Kidney (tissue), 22 donors: ENCODE measurements at places on chromosomes 11 and 22.

DNA sequence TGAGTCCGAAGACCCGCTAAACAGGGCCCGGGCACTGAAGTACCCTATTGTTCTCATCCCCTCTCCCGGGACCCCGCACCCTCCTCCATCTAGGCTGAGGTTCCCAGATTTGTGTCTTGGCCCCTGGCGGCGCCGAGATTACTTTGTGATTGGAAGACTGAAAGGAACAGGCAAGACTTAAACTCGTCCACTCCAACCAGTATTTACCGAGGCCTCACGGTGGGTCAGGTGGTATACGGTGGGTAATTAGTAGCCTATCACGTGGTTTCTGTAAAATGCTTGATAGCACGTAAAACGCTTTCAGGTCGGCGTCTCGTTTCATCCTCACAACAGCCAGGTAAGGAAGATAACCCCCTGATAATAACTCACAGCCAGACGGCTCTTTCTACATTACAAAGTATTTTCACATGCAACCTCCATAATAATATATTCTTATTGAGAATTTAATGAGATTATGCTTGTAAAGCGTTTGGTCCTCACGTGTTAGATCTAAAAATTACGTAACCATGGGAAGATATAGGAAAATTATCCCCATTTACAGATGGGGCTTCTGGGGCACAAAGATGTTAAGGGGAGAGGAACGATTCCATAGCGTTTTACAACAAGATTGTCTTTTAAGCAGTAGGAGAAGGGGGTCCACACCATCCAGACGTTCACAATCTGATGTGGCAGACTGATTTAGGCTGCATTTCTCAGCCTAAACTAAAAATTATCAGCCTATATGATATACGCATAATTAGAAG is 642 bp upstream of the PIK3C2A start:
- peak; percentile 89 for DNase-seq

DNA sequence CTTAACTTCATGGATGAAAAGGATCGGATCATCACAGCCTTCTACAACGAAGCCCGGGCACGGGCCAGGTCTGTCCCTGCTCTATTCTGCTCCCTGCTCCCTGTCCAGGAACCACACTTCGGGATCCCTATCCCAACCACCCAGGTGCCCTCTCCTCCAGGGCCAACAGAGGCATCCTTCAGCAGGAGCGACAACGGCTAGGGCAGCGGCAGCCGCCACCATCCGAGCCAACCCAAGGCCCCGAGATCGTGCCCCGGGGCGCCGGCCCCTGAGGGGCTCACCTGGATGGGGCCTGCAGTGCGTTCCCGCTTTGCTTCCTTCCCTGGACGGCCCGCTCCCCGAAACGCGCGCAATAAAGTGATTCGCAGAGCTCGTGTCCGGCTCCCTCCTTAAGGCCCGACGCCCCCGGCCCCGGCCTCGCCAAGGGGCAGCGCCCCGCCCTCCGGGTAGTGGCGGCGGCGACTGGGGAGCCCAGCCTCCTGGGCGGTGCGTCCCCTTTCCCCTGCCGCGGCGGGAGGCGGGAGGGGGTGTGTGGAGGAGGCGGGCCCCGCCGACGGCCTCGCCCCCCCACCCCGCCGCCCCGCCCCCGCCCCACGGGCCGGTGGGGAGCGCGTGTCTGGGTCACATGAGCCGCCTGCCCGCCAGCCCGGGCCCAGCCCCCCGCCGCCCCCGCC is at the start of gene VEGFB:
TSS of gene VEGFB (plus strand) at position 672 of the 674 bp plus-strand sequence. CDS start 250 bp downstream, outside the sequence.
- peak; percentile 84 for DNase-seq

GRCh38 chr22:20979940-20980453 is 2.1 kb upstream of the LZTR1 start:
- DNase-seq: peak; percentile 75

DNA sequence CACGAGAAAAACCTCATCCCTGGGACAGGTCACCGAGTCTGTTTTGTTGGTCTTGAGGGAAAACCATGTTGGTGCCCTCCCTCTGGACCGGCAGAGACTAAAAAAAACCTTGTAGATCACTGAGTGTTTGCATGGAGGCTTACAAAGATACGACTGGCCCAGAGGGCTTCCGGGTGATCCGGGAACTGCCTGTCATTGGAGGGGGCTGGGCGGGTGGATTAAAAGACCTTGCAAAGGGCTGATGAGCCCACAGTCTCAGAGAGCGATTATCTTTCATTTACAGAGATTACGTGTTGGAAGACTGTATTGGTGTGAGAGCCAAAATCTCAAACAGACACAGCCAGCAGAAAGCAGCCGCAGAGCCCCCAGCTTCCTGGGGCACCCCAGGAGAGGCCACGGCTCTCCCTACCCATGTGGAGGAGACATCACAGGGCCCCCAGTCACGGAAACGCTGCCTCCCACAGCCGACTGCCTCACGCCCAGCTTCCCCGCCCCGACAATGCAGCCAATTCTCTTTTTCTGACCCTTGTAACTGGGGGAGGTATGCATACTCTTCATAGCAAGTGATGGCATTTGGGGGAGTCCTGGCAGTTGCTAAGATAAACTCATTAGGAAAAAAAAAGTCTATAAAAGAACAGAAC is 426.4 kb downstream of the CTTN start:
- no peak for DNase-seq

- no peak for DNase-seq
Measured at GRCh38 chr22:33659448-33659847, 260.8 kb downstream of the LARGE1 start.

GRCh38 chr11:122632181-122632824 is 23.2 kb upstream of the UBASH3B start:
- no peak for DNase-seq

GRCh38 chr22:36955691-36956090 is 42.3 kb downstream of the CSF2RB start:
- no peak for DNase-seq

DNA sequence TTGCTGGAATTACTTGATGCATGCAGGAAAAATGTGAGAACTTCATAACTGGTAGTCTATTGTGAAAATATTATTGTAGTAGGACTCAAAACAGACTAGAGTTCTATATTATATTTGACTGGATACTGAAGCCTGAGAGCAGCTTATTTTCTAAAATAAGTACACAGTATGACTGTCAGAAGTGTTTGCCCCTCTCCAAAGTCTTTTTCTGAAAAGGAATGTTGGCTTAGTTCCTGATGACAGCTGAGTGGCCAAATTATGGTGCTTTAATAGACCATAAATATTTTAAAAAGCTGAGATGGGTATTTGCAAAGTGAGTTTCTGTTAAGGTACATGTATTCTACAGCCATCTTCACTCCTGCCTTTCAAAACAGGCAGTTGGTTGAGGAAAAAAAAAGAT is 13.1 kb downstream of the ZBED5 start:
- DNase-seq: no peak

DNA sequence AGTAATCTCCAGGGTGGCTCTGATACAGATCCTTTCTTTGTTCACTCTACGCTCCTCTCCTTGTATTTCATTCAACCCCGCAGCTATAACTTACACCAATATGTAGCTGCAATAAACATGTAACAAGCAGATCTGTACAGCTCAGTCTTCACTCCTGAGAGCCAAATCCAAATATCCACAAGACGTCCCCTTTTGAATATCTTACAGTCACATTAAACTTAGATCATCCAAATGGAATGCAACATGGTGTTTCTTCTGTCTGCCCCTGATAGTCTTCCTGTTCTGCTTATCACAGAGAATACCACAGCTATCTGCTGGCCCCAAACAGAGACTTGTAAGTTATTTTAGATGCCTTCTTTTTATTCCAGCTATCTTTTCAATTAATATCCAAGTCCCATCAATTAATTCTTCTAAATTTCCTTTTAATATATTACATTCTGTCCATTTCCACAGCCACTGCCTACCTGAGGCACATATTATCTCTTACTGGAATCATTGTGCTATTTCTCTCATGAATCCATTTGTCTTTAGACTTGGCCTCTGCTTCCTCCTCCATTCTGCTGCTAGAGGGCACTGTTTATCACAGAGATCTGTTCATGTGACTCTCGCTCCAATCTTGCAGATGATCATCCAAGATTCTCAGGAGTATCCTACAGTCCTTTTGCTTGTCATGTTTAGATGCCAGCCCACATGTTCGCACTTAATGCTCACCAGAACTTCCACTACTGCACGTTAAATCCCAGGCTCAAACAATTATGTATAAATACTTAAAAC is 908.6 kb downstream of the NTM start:
- DNase-seq: peak; percentile 49

- no peak for DNase-seq
Measured at GRCh38 chr11:44597358-44598012, 32.0 kb downstream of the CD82 start.

- no peak for DNase-seq
Measured at GRCh38 chr22:39206491-39206890, 38.3 kb downstream of the PDGFB start.

- DNase-seq: no peak
Measured at GRCh38 chr11:110715541-110715940, 3.3 kb upstream of the ARHGAP20 start.

GRCh38 chr11:10490032-10490397 is 35.0 kb downstream of the AMPD3 start:
- no peak for DNase-seq

- no peak for DNase-seq
Measured at GRCh38 chr11:120988603-120989002, 35.3 kb upstream of the TBCEL start.

- DNase-seq: no peak
Measured at GRCh38 chr11:76190376-76190775, 15.9 kb downstream of the WNT11 start.

DNA sequence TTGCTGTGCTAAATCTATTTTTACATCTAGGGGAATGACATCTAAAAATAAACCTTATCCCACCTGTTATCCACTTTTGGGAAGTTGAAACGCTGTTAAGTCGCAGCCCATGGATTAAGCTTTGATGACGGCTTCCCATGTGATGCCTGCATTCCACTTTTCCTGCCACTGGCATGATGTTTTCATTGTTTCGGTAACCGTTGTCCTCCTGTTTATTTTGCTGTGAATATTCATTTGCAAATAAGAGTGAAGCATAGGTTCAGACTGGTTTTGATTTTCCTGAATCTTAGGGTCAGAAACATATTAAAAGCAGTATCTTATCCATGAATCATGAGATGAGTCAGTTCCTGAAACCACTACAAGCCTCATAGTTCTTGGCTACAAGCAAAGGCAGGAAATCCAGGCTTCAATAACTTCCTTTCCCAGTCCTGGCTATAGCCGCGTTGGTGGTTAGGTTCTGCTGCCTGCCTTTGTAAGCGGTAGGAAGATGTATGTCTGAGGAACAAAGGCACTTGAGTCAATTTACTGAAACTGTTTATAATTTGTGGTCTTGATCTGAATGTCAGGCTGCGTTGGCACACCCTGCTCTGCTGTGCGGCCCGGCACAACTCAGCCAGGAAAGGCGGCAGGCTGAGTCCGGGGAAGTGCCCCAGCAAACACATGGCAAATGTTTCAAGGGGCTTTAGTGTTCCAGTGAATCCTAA is 19.4 kb downstream of the TEAD1 start:
- peak; percentile 44 for DNase-seq

DNA sequence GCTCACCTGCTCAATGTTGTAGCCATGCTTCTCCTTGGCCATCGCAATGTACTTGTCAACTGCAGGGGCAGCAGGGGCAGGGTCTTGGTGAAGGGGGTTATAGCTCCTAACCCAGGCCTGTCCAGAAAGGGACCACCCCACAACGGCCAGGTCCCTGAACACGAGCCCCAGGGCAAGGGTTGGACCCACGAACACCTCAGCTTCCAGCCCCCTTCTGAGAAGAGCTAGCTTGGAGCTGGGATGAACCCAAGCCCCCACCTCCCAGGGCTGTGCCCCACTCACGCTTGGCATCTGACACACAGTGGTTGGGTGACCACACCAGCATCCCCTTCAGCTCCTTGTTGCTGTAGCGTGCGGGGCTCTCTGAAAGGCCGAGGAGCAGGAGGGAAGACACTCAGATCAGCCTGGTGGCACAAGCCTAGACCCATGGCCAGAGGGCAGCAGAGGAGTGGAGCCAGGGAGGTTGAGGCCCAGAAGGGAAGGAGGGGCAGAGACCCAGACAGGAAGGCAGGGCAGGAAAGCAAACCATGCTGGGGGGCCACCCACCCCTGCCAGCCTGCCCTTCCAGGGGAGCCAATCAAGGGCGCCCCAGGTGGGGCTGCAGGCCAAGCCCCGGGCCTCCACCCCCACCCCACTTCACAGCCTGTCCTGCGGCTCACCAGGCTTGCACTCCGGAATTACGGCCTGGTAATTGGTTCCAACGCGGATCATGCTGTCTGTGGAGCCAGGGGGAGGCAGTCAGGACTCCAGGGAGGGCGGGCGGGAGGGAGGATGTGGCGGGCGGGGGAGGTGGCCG is 1.9 kb downstream of the RCOR2 start:
- DNase-seq: peak; percentile 49

GRCh38 chr11:95486466-95486865 is 255.5 kb upstream of the SESN3 start:
- no peak for DNase-seq

GRCh38 chr11:86672007-86672621 is at the start of gene ME3:
ME3 (minus strand) TSS chr11:86672616.
- DNase-seq: peak; percentile 79

GRCh38 chr22:37345863-37346504 is 63.7 kb downstream of the CYTH4 start:
- no peak for DNase-seq

DNA sequence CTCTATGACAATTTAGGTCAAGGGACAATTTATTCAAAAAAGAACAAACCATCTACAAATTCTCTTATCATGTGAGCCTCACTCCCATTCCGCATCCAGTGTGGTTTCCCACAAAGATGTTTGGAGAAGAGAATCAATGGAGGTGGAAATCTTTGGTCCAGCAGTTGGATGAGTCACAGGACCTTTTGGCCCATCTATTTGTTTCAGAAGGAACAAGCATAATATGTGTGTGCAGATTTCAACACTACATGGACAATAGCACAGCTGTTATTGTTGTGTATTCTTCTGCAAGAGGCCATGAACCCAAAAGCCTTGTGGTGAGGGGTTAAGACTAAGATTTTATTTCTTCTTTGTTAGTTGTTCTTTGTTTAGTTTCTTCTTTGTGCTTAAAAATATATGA is 61.6 kb downstream of the OR10A6 start:
- DNase-seq: no peak

DNA sequence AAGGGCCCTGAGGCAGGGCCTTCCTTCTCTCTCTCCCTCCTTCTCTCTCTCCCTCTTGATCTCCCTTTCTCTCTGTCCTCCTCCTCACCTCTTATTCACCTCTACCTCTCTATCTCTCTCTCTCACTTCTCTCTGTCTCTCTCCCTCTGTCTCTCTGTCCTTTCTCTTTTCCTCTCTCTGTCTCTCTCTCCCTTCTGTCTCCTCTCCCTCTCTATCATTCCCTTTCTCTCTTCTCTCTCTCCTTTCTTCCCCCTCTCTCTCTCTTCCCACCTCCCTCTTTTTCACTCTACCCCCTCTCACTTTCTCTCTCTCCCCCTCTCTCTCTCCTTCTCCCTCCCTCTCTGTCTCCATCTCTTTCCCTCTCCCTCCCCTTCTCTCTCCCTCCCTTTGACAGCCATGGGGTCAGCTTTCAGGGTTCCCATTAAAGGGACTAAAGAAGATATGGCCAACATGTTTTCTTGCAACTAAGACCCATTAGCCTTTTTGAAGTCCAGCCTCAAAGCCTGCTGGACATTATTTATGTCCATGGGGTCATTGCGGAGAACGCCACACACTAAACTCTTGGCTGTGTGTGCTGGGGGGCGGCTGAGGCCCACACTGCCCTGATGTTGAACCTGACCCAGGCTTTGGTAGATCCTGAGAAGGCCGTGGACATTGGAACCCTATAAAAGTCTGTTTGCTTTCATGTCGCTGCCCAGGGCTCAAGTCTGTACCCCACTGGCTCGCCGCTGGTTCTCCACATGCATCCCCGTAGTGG is 15.0 kb downstream of the ANO1 start:
- DNase-seq: no peak
